Naive thymus-derived CD4-positive, alpha-beta T cell (primary cell): ENCODE measurements at places on chromosomes 7 and 10.

GRCh38 chr7:133983685-133984419 is 143.3 kb upstream of the LRGUK start:
- no peaks in the 10 kb centered on the region for H3K4me1 ChIP-seq
- no peak overlapping the region for H3K27ac ChIP-seq
- no peaks in the 10 kb centered on the region for H3K27me3 ChIP-seq
- H3K4me3 ChIP-seq, result no peak overlapping the region

GRCh38 chr10:18211862-18212261 is 71.6 kb downstream of the CACNB2 start:
- no peak for DNase-seq
- no peak overlapping the region for H3K4me3 ChIP-seq
- no peaks in the 10 kb centered on the region for H3K36me3 ChIP-seq
- no peaks in the 10 kb centered on the region for H3K4me1 ChIP-seq

DNA sequence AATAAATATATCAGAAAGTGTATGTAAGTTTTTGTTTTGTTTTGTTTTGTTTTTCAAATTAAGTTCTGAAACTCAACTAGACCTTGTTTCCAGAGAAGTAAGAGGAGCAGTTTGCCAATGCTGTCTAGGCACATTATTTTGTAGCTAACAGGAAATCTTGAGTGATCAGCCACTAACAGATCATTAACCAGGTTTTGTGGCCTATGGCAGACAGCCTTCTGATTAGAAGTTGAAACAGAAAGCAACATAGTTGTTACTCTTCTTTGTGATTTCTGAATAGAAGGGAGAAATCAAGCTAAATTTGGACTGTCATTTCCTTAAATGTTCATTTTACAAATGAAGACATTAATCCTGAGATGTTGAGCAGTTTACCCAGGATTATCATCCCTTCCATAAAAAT is 142.6 kb downstream of the PLXDC2 start:
- no peaks in the 10 kb centered on the region for H3K27me3 ChIP-seq
- no peaks in the 10 kb centered on the region for H3K36me3 ChIP-seq
- no peaks in the 10 kb centered on the region for H3K4me1 ChIP-seq
- no peak overlapping the region for H3K4me3 ChIP-seq
- no peak for DNase-seq

DNA sequence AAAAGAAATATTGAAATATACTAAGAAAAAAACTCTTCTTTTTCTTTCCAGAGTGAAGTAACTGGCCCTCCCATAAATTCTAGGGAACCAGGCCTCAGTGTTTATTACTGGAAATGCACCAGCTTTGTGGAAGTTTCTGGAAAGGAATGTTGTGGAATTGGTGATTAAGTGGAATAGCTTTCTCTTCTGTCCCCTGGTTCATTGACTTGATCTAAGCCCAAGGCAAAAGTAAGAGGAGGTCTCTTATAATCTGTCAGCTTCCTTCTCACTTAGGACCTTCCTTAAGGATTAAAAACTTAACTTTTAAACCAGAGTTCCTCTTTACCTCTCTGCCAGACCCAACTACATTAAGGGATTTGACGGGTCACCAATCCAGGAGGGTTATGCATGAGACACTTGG is 266.2 kb downstream of the SLC25A13 start:
- H3K4me1 ChIP-seq, result no peaks in the 10 kb centered on the region
- no peak overlapping the region for H3K27ac ChIP-seq
- no peaks in the 10 kb centered on the region for H3K36me3 ChIP-seq
- no peaks in the 10 kb centered on the region for H3K27me3 ChIP-seq
- no peak for DNase-seq

GRCh38 chr7:117808910-117809705 is 64.1 kb downstream of the CTTNBP2 start:
- no peaks in the 10 kb centered on the region for H3K27me3 ChIP-seq
- H3K4me1 ChIP-seq, result no peaks in the 10 kb centered on the region
- no peak overlapping the region for H3K27ac ChIP-seq
- no peak for DNase-seq
- no peaks in the 10 kb centered on the region for H3K36me3 ChIP-seq
- no peak overlapping the region for H3K4me3 ChIP-seq

GRCh38 chr10:19111501-19112267 is 63.1 kb downstream of the MALRD1 start:
- H3K27ac ChIP-seq, result no peak overlapping the region
- no peaks in the 10 kb centered on the region for H3K27me3 ChIP-seq
- no peaks in the 10 kb centered on the region for H3K4me1 ChIP-seq
- H3K36me3 ChIP-seq, result no peaks in the 10 kb centered on the region
- no peak overlapping the region for H3K4me3 ChIP-seq
